ENCODE measurements at places on chromosomes 5 and 9. TPM values are rescaled to one million over a fixed set of nuclear protein-coding genes. Genes with fewer than 3 reads are reported as not detected.

DNA sequence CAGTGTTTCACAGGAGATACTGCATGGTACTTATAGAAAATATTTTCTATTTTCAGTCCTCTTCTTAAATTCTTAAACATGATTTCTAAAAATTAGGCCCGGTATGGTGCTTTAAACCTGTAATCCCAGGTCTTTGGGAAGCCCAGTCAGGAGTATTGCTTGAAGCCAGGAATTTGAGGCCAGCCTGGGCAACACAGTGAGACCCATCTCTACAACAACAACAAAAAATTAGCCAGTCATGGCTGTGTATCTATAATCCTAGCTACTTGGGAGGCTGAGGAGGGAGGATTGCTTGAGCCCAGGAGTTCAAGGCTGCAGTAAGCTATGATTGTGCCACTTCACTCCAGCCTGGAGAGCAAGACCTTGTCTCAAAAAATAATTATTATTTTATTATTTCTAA lies 23.3 kb downstream of the ELL2 start:
- H3K4me1 ChIP-seq, result peaks cover 3% of the 10 kb centered on the region
- no peak overlapping the region for H3K4me3 ChIP-seq
- no peak overlapping the region for H3K27ac ChIP-seq
- no peak for DNase-seq
- no peaks in the 10 kb centered on the region for H3K27me3 ChIP-seq
- H3K36me3 ChIP-seq, result no peaks in the 10 kb centered on the region

Gene DPYSL3
- total RNA-seq, result not detected

Gene SET
- total RNA-seq, result 223 TPM

Gene IL3
- total RNA-seq, result not detected

Gene ASS1
- total RNA-seq, result not detected

Gene SLC45A2
- not detected for total RNA-seq

- H3K27me3 ChIP-seq, result no peaks in the 10 kb centered on the region
- no peaks in the 10 kb centered on the region for H3K36me3 ChIP-seq
- peaks cover 2% of the 10 kb centered on the region for H3K4me1 ChIP-seq
- no peak for DNase-seq
- H3K27ac ChIP-seq, result peak overlapping the region; percentile 43
These were observed 355.9 kb downstream of the ADAMTS6 start for GRCh38 chr5:65125591-65126541.

DNA sequence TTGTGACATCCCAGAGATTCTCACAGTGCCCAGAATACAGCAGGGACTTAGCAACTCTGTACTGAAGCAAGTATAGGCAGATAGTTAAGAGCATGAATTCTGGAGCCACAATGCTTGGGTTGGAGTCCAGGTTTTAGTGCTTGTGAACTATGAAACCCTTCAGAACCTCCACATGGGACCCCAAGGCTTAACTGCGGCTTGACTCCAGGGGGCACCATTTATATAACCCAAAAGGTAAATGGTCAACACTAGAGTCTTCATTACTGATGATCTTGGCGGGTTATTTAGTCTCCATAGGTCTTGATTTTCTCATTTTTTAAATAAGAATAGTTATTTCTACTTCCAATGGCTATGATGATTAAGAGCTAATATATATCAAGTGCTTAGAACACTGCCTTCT lies 390.3 kb downstream of the TAF11L14 start:
- no peak overlapping the region for H3K27ac ChIP-seq
- DNase-seq, result no peak
- no peaks in the 10 kb centered on the region for H3K36me3 ChIP-seq
- no peak overlapping the region for H3K4me3 ChIP-seq
- no peaks in the 10 kb centered on the region for H3K27me3 ChIP-seq

DNA sequence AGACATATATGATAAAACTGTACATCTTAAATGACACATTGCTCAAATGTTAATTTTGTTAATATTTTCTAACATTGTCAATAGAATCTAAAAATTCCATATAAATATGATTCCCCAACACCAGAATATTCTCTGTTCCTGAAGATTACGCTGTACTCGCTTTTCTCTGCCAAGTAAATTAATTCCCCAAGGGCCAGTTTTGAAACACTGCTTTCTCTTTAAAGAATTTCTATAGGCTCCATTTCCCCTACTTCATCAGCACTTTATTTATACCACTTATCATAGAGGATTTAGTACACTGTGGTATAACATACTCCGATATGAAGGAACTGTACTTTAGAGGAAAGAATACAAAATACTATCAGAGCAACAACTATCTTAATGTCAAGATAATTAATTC lies 101.4 kb upstream of the ACOT12 start:
- DNase-seq, result no peak
- no peaks in the 10 kb centered on the region for H3K4me1 ChIP-seq
- no peaks in the 10 kb centered on the region for H3K27me3 ChIP-seq
- H3K4me3 ChIP-seq, result no peak overlapping the region
- no peak overlapping the region for H3K27ac ChIP-seq
- peaks cover 6% of the 10 kb centered on the region for H3K36me3 ChIP-seq

Gene OR1L4
- total RNA-seq, result not detected

Gene RFESD
- total RNA-seq, result 2.9 TPM

GRCh38 chr9:69542058-69542457 lies 130.1 kb downstream of the APBA1 start:
- no peak for DNase-seq
- peaks cover 5% of the 10 kb centered on the region for H3K27me3 ChIP-seq
- no peak overlapping the region for H3K4me3 ChIP-seq
- no peaks in the 10 kb centered on the region for H3K36me3 ChIP-seq

DNA sequence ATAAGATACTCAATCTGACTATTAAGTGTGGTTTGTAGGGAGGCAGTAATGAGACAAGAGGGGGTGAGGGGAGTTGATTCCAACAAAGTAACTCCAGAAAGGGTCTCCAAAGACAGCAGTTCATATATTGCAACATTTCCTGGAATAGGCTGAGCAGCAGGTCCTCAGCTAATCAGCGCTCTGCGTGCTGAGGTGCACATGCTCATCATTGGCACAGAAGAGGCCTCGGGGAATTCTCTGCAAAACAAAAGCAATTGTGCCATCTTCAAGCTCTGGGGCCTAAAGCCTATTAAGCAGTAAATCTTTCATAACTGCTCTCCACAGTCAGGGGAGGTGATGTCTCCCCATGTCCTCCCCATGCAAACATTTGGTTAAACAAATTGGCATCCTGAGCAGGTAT lies 357.3 kb downstream of the SPOCK1 start:
- peaks cover 33% of the 10 kb centered on the region for H3K27me3 ChIP-seq
- no peak for DNase-seq

Gene BTNL9
- not detected for total RNA-seq

Gene ESM1
- not detected for total RNA-seq

Gene UBAP1
- 63.3 TPM for total RNA-seq

Gene SHOC1
- total RNA-seq, result not detected

DNA sequence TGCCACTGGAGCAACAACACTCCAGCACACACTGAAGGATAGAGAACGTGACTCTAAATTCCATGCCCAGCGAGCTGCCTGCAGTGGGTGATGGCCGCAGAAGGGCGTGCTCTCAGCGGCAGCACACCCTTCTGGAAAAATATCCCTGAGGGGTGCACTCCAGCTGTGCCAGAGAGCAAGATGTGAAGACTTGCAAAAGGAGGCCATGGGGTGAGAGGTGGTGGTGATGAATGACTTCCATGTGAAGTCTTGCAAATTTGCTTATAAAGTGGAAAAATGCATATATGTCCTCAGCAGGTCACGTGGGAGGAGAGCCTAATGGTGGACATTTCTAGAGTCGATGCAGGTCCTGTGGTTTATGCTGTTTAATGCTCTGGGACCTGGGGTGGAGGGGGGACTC lies 39.8 kb upstream of the COL5A1 start:
- H3K4me1 ChIP-seq, result no peaks in the 10 kb centered on the region
- H3K27ac ChIP-seq, result no peak overlapping the region
- H3K27me3 ChIP-seq, result peaks cover 12% of the 10 kb centered on the region
- DNase-seq, result no peak

Gene PCDHB15
- total RNA-seq, result 0.10 TPM

DNA sequence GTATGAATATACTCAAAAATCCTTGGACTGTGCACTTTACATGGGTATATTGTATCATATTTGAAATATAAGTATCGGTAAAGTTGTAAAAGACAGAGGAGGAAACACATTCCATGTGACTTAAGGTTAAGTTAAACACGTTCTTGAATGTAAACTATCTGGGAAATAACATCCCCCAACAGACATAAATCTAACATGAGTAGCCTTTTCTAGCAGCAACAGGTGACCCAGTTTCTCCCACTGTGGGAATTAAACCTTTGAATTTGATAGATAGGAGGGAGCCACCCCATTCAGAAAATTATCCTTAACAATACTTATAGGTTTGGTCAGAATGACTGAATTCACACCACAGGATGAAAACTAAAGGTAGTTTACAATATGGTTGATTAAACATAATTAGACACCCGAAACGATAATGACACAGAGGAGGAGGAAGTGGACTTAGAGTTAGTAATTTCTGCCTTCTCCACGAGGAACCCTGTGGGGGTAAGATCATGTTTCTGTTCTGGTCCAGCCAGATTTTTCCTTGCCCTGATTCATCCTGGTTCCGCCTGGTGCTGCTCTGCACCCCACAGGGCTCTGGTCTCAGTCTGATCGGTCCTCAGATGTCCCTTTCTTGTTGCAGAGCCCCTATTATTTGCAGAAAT lies 84.6 kb upstream of the DNAH5 start:
- H3K27me3 ChIP-seq, result no peaks in the 10 kb centered on the region
- no peak overlapping the region for H3K27ac ChIP-seq
- H3K4me1 ChIP-seq, result no peaks in the 10 kb centered on the region
- H3K36me3 ChIP-seq, result no peaks in the 10 kb centered on the region
- no peak overlapping the region for H3K4me3 ChIP-seq

GRCh38 chr5:178249191-178249989 lies 16.8 kb upstream of the PHYKPL start:
- no peak for DNase-seq
- peaks cover 9% of the 10 kb centered on the region for H3K4me1 ChIP-seq
- H3K27ac ChIP-seq, result peak overlapping the region; percentile 88
- no peaks in the 10 kb centered on the region for H3K27me3 ChIP-seq

Gene FAM78A
- total RNA-seq, result 59.5 TPM

DNA sequence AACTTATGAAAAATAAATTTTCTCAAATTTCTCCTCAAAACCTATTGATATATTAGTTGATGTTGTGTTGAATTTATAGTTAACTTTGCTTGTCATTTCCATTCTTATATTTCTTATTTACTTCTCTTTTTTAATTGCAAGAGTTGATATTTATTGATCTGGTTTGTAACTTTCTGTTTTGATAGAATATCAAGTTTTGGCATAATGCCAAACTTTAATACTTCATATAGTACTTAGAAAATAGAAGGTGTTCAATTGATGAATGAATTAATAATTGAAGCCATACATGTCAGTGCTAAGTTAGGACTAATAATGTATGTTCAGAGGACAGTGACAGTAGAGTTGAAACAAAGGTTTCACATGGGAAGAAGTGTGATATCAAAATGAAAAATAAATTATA lies 27.9 kb downstream of the ERCC6L2 start:
- no peak overlapping the region for H3K4me3 ChIP-seq
- no peak for DNase-seq
- peaks cover 14% of the 10 kb centered on the region for H3K4me1 ChIP-seq
- H3K36me3 ChIP-seq, result peaks cover 4% of the 10 kb centered on the region
- peak overlapping the region; percentile 72 for H3K27ac ChIP-seq

Gene TRAF1
- 103 TPM for total RNA-seq

DNA sequence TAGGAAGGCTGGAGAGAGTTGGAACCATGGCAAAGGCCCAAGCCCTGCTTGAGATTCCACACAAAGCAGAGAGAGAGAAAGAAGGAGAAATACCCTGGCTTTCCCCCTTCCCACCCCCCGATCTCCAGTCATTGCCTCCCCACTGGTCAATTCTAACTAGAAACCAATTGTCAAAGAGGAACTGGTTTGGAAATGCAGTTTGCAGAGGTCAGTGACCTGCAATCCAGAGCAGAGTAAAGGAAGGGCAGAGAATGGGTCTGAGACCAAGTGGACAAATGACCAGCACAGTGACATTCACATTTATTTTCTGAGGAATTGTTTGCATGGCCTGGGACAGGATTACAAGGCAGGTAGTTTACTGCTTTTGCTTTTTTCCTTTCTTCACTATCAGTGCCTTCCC lies 37.5 kb upstream of the ZFYVE16 start:
- H3K27me3 ChIP-seq, result peaks cover 27% of the 10 kb centered on the region
- no peak overlapping the region for H3K27ac ChIP-seq
- no peaks in the 10 kb centered on the region for H3K4me1 ChIP-seq
- no peak overlapping the region for H3K4me3 ChIP-seq
- H3K36me3 ChIP-seq, result peaks cover 2% of the 10 kb centered on the region
- DNase-seq, result no peak

Gene ARL14EPL
- not detected for total RNA-seq

DNA sequence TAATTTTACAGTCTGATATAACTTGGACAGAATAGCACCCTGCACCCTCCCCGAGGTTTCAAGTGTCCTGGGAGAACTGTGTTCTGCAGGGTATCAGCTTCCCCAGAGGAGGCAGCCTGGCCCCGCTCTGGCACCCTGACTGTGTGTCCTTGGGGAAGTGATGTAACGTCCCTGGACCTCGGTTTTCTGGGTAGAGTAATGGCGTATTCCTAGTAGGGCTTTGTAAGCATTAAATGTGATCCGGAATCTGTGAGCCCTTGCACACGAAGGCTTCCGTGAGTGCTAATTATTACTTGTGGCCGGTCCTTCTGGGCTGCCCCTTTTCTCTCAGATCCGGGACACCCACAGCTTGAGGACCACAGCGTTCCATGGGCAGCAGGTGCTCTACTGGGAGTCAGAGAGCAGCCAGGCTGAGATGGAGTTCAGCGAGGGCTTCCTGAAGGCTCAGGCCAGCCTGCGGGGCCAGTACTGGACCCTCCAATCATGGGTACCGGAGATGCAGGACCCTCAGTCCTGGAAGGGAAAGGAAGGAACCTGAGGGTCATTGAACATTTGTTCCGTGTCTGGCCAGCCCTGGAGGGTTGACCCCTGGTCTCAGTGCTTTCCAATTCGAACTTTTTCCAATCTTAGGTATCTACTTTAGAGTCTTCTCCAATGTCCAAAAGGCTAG lies 1.0 kb upstream of the CACFD1 start:
- H3K27ac ChIP-seq, result peak overlapping the region; percentile 43
- peak overlapping the region; percentile 95 for H3K4me3 ChIP-seq
- no peak for DNase-seq
- H3K4me1 ChIP-seq, result peaks cover 10% of the 10 kb centered on the region
- H3K36me3 ChIP-seq, result no peaks in the 10 kb centered on the region

Gene FAM13B
- total RNA-seq, result 46.8 TPM

- H3K4me1 ChIP-seq, result peaks cover 22% of the 10 kb centered on the region
- H3K4me3 ChIP-seq, result peak overlapping the region; percentile 89
- DNase-seq, result no peak
- H3K27ac ChIP-seq, result peak overlapping the region; percentile 61
- no peaks in the 10 kb centered on the region for H3K27me3 ChIP-seq
- H3K36me3 ChIP-seq, result peaks cover under 1% of the 10 kb centered on the region
These were observed 672 bp downstream of the PAXX start for GRCh38 chr9:136992819-136993369.

GRCh38 chr9:118578467-118578866 lies 790.8 kb downstream of the BRINP1 start:
- no peaks in the 10 kb centered on the region for H3K4me1 ChIP-seq
- no peaks in the 10 kb centered on the region for H3K27me3 ChIP-seq

Gene F12
- total RNA-seq, result 0.62 TPM

- no peaks in the 10 kb centered on the region for H3K36me3 ChIP-seq
- peaks cover 15% of the 10 kb centered on the region for H3K4me1 ChIP-seq
- H3K4me3 ChIP-seq, result no peak overlapping the region
- no peaks in the 10 kb centered on the region for H3K27me3 ChIP-seq
- H3K27ac ChIP-seq, result peak overlapping the region; percentile 35
These were observed 918.6 kb upstream of the DMAC1 start for GRCh38 chr9:8718121-8718725.

GRCh38 chr5:133642153-133642722 lies 29.9 kb upstream of the FSTL4 start:
- H3K27me3 ChIP-seq, result peaks cover 77% of the 10 kb centered on the region
- no peak overlapping the region for H3K4me3 ChIP-seq
- no peak for DNase-seq
- peaks cover 7% of the 10 kb centered on the region for H3K36me3 ChIP-seq

All from T-helper 17 cell (primary cell).